Stimulated activated CD4-positive, alpha-beta T cell treated with anti-CD3 and anti-CD28 coated beads, Interleukin-1b, Interleukin-23, amount 100 ng/mL, for 1 hour (primary cell): ENCODE measurements at places on chromosomes 7 and 10.
A peak's percentile ranks its signal among the peaks of the same experiment; 100 is the strongest.

DNA sequence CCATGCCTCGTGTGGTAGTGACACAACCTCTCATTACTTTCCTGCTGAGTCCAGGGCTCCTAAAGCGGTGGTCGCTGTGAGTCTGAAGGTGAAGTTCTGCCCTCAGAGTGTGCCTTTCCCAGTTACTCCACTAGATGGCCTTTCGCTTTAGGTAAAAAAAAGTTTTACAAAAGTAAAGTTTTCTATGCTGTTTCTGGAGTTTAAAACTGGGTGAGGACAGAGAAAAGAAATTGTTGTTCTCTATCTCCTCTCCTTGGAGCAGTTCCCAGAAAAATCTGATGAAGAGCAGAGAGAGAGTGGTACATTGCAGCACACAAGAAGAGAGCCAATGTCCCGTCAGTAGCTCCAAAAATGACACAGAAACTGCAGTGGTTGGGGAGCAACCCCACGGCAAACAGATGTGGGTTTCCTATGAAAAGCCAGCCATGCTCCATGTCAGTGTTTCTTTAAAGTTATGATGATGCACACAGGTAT lies 257.1 kb downstream of the GLI3 start:
- DNase-seq = no peak

- DNase-seq = no peak
These were observed 104.2 kb downstream of the FAM204A start for GRCh38 chr10:118237930-118238329.

GRCh38 chr10:51077507-51077906 lies 3.2 kb downstream of the PRKG1 start:
- no peak for DNase-seq

GRCh38 chr10:48940372-48940771 lies 732 bp upstream of the LRRC18 start:
- DNase-seq = no peak

DNA sequence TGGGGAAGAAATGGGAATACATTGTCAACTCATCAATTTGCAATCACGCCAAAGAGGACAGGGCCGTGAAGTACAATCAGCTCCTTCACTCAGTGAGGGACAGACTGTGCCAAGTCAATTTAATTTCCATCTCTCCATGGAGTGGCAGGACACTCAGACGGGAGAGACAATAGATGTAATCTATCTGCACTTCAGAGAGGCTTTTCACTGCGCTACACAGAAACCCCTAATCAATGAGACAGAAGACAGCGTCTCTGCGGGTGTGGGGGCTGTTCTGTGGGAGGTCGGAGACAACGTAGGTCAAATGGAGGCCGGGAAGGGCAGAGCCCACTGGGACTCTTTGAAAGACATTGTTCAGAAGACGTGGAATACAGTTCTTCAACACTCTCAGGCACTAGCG lies 541.0 kb upstream of the ADARB2 start:
- no peak for DNase-seq

DNA sequence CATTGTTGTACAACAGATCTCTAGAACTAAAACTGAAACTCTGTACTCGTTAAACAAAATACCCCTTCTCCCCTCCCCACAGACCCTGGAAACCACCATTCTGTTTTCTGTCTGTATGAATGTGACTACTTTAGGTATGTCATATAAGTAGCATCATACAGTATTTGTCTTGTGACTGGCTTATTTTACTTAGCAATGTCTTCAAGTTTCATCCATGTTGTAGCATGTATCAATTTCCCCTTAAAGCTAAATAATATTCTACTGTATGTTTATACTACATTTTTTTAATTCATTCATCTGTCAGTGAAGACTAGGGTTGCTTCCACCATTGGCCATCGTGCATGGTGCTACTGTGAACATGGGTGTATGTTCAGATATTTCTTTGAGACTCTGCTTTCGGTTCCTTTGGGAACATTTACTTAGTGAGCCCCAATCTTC lies 71.2 kb upstream of the RPA3 start:
- no peak for DNase-seq

DNA sequence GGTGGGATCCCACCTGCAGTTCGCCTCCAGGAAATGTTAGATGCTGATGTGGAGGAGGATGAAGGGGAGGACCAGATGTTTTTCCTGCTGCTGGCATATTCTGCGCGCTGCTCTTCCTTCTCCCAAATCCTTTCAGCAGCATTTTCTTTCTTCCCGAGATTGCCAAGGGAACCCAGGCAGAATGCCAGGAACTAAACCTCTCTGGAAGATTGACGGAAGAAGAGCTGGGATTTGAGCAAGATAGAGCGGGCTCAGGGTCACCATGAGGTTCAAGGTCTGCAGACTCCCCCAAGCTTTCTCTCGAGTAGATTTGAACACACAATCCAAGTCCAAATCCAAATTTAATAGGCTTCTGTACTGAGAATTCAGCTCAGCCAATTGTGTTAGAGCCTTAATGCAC lies 345.2 kb upstream of the C7orf33 start:
- no peak for DNase-seq

- DNase-seq = no peak
These were observed 157.5 kb downstream of the LYZL1 start for GRCh38 chr10:29446327-29446726.

GRCh38 chr10:52961323-52961722 lies 188.7 kb upstream of the MBL2 start:
- no peak for DNase-seq

DNA sequence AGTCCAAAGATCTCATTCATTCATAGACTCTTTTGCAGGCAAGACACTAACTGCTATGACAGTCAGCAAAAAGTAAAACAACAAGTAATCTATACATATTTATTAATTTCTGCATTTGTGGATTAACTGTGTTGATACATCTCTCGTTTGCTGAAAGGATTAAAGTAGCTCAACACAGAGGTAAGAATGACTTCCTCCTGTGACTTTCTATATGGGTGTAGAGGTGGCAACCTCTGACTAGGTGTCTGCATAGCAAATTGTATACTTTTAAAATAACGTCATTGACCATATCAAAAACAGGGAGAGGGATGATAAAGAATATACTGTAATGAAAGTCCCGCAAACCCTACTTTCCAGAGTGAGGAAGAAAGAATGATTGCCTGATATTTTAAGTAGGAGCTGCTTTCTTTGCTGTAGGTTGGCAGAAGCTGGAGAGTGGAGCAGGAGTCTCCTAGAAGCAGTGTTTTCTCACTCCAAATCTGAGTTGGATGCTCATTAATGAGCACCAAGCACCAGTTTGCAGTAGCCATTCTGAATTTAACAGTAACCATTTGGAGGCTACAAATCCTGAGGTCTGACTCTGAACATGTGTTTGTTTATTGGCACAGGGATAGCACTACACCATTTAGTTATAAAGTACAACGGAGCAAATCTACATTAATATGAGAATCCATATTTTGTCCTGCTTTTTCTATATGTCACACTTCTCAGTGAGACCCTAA lies 9.2 kb upstream of the LRRN3 start:
- no peak for DNase-seq

DNA sequence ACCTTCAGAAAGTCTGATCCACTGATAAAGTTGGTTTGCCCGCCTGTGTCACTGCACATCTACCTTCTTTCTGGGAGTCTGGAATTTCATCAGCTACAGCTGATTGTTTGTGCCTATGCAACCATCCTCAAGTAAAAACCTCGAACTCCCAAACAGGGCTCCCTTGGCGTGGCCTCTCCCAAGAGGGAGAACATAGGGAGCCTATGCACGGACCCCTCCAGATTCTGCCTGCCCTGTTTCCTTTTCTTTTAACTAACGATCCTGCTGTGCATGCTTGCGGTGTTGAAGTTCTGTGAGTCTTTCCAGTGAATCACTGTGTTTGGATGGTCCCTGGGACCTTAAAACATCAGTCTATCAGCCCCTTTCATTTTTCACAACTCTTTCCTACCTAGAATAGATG lies 226.9 kb upstream of the SEMA3D start:
- DNase-seq = no peak

GRCh38 chr7:16986755-16987154 lies 105.0 kb upstream of the AGR3 start:
- DNase-seq = no peak

- no peak for DNase-seq
These were observed 701.4 kb upstream of the COBL start for GRCh38 chr7:52017802-52018679.

- no peak for DNase-seq
These were observed 762.7 kb upstream of the PHF14 start for GRCh38 chr7:10211016-10211415.

GRCh38 chr10:6382081-6382480 lies 179.3 kb downstream of the PFKFB3 start:
- DNase-seq = peak; percentile 5

DNA sequence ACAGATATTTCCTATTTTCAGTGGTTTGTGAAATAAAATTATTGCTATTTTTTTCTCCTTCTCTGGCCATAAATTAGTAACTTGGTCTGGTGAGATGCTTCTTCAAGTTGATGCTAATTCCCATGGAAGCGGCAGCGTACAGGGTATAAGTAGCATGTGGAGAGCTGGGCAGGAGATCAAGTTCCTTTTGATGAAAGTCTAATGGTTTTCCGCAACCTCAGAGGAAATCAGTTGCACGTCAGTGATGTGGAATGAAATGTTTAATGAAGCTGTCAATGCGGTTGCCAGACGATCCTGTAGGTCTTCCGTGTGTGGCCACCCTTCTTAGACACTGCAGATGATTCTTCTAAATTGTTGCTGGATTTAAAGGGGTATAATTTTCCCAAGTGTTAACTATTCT lies 236.4 kb upstream of the GRM3 start:
- DNase-seq = no peak

- no peak for DNase-seq
These were observed 635 bp downstream of the ZNF12 start for GRCh38 chr7:6705959-6706665.

- no peak for DNase-seq
These were observed 230.9 kb downstream of the PARD3 start for GRCh38 chr10:34584164-34584563.

DNA sequence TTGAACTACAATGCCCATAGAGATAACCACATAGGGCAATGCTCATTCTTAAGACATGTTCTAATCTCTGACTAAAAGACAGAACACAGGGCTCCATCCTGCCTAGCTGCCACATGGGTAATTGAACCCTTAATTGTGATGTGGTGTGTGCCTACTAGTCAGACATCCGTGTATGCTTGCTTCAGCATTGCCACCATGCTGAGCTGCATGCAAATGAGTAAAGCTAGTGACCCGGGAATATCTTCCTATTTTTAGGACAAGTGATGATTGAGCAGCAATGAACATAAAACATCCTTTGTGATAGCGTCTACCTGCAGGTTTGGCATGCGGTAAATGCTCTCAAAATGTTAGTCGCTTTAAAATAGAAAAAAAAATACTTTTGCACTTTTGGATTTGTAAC lies 115.8 kb downstream of the MAGI2 start:
- DNase-seq = no peak

GRCh38 chr7:134671609-134672008 lies 25.0 kb downstream of the BPGM start:
- DNase-seq = no peak

DNA sequence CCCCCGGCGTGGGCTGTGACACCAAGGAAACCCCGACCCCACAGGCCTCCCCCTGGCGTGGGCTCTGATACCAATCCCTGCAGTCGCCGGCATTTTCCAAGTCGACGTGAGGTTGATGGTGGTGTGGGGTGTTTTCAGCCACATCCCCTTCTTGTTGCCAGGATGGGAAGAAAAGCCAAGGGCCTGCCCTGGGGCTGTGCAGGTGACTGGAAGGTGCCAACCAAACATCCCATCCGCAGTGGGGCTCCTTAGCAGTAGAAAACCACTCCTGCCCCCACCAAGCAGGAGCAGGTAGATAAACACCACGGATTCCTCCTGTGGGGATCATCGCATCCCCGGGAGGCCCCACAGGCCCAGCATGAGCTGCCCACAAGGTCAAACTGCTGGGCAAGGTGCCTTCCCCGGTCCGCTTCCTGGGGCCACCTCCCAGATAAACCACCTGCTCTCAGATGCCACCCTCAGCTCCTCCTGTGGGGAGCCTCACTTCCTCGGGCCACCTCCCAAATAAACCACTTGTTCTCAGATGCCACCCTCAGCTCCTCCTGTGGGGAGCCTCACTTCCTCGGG lies 88.5 kb upstream of the DIP2C start:
- DNase-seq = no peak

GRCh38 chr10:49500412-49500811 lies 38.5 kb downstream of the ERCC6 start:
- DNase-seq = no peak

GRCh38 chr10:29949411-29950011 lies 109.9 kb downstream of the JCAD start:
- DNase-seq = no peak

DNA sequence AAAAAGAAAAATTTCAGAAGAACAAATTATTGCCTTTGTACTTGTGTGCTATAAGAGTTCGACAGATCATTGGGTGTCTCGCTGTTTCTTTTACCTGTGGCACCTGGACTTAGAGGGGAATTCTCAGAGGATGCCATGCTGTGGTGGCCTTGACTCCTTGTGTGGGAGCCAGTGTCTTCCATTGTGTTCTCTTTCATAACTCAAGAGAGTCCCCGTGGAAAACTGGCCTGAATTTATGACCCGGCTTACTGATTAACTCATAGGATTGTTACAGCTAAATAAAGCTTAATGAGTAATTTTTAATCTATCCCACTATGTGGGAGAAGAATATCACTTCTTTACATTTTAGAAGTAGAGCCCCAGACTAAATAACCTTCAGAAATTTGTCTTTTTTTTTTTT lies 54.5 kb downstream of the UBE3C start:
- no peak for DNase-seq

DNA sequence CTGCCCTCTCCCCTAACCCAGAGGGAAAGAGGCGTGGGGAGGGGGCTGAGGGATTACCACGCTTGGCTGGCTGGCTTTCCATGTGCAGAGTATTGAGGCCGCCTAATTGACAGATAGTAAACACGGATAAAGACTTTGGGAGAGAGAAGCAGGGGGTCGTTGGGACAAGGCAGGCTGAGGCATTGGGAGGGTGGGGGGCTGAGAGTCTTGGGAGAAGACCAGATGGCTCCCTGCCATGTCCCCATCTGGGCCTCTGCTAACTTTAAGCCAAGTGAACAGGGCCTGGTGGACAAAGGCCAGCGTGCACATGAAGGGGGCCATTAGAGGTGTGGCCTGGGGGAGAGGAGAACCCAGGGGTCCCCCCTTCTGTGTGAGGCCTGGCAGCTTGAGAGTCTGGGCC lies 55.4 kb upstream of the MXI1 start:
- DNase-seq = no peak

DNA sequence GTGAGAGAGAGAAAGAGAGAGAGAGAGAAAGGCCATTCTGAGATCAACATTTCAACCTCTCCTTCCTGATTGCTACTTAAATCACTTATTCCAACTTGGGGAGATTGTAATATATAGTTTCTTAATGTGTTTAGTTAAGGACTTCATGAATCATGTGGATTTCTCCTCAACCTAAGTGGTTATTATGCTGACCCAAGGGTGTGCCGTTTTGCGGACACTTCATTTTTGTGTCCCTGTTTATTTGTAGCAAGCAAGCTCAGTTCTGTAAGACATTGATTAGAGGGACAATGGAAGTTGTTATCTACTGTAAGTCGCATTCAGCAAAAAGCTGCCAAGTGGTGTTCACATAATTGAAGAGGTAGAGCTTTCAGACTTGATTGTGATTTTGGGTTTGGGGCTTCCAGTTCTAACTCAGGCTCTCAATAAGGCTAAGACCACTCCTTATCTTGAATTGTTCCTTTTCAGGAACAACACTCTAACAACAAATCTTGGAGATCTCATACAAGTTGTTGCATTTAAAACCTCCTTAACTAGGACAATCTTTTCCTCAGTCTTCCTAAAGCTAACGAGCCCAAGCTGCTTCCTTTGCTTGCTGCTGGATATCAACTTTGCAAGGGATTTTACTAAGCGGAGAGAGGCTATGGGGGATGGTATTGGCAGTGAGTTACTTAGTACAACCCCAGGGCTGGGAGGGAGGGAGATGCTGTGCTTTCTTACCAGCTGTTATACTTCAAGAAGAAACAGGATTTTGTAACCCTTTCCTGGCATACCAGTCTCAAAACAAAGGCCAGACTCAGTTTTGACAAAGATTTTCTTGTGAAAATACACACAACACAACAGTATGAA lies 19.8 kb upstream of the COL1A2 start:
- DNase-seq = no peak
